ENCODE measurements at places on chromosomes 3 and 15.

- no peak for DNase-seq
Observed at GRCh38 chr3:48289659-48290058, 43.8 kb downstream of the SPINK8 start.

DNA sequence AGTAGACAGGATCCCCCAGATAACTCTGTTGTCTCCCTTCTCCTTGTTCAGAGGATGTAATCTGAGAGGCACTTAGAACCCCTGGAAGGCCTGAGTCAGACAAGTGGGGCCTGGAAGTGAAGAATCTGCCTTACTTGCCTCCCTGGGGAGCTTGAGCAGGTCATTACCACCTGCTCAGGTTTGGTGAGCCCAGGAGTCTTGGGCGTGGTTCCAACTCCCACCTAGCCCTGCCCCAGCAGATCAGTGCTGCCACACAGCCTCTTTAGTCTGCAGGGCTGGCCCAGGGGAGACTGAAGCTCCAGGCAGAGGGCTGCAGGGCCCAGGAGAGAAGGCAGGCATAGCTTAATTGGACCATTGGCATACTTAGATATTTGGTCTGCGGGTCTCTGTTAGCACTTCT is 230.0 kb downstream of the ERC2 start:
- no peak for DNase-seq

DNA sequence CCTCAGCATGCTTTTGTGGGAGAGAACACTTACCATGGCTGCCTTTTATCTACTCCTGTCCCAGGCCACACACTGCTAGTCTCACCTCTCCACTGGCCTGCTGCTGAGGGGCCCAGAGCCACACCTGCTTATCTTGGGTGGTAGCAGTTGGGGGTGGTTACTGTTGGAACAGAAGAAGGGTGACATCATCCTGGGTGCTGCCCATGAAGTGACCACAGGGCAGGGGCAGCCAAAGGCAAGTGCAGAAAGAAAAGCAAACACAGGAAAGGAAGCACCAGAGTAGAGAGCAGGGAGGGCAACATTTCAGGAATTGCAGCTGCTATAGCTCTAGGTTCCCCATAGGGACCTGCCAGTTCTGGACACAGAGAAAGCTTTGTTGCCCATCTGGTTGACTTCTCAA is 345.2 kb downstream of the VPS13C start:
- no peak for DNase-seq

DNA sequence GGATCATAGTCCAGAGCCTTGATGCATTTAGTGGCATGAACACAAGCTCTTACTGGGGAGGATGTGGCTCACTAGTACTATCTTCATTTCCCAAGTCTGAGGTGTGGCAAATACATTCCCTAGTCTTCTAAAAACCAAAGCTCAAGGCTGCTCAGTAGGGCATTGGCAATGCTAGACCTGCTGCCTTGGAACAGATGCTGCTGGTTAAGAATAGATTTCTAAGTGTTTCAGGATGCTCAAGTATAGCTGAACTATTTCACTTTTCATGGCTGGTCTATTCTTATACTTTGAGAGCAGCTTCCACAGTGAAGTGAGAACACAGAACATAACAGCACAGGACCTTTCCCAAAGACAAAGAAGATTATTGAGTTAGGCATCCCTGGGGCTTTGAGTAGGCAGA is 178.8 kb downstream of the CHST2 start:
- no peak for DNase-seq

DNA sequence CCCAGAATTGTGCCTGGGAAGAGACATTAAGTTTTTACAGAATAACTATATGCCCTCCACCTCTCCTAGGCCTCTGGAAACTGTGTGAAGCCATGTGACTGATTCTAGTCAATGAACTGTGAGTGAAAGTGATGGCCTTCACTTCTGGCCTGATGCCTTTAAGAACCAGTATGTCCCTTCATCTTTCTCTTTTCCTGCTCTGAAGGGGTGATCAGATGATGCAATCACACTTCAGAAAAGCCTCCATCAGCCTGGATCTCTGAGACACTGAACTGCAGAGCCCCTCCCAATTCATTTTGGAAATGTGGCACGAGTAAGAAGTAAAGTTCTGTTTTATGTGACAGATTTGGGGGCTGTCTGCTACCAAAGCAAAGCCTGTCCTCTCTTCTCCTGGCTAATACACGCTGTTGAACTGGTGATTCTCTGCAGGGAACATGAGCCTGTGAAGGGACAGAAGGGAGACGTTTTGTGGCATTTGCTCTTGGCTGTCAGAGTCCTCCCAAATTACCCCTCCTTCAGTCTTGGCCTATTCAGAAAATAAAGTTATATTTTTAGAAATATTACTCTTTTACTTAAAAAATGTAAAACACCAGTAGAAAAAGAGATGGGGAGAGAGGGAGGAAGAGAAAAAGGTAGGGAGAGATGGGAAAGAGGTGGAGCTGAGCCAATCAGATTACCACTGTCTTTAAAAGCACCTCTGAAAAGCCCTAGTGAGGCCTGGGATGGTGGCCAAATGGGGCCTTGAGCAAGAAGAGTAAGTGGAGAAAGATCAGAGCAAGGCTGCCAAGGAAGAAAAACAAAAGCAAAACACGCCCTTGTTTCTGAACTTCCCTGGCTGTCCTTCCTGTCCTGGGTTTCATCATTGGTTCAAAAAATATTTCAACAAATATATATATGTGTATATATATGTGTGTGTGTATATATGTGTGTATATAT is 40.9 kb upstream of the RYK start:
- DNase-seq: peak; percentile 36

GRCh38 chr3:127452321-127452821 is 138.2 kb downstream of the TPRA1 start:
- DNase-seq: no peak

DNA sequence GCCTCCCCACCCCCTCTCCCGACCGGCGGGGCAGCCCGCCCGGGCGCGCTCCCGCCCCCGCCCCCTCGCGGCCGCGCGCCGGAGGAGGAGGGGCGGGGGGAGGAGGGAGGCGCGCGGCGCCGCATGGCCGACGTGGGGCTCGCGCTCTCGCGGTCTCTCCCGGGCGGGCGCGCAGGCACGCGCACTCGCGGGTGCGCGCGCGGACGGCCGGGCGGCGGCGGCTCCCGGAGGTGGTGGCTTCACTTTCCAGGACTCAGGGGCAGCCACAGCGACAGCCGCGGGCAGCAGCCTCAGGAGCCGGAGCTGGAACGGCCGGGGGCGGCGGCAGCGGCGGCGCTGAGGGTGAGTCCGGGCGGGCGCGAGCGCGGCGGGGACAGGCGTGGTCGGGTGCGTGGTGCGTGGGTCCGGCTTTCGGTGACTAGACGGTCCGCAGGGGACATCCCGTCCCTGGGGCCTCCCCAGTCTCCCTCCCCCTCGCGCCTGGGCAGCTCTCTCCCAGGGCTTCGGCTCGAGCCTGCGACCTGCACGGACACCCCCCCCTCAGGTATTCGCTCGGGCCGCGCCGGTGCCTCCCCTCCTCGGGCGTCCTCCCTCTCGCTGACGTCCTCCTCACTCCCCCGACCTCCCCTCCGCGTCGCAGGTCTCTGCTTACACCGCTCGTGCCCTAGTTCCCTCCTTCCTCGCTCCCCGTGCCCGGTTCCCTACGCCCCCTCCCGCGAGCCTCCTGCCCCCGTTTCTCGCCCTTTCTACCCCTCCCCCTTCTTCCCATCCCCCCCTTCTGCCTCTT is at the start of gene UBE2E2:
Gene UBE2E2 (plus strand): TSS at position 407 of the 787 bp plus-strand sequence.
- peak; percentile 31 for DNase-seq

DNA sequence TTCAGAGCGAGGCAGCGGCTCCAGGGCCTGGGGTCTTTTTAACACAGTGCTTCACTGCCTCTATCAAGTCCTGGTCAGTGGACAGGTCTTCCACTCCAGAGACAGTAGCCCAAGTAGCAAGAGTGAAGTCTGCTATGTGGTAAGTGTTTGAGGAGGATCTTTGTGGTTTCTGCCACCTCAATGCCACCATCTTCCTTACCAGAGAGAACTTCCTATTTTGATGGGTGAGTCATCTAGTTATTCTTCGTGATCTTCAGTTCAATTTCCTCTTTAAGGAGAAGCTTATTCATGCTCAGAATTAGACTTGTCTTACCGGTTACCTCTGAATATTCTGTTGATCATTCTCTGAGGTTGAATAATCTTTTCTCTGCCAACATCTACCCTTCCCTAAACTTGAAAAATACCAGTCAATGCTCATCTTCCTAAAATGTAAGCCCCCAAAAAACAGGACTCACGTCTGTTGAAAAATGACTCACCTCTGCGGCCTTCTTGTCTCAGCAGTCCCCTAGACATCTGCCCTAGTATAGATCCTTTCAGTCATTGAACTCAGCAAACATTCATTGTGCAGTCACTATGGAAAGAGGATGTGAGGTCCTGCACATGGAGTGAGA is 32.2 kb upstream of the BCL6 start:
- DNase-seq: no peak

DNA sequence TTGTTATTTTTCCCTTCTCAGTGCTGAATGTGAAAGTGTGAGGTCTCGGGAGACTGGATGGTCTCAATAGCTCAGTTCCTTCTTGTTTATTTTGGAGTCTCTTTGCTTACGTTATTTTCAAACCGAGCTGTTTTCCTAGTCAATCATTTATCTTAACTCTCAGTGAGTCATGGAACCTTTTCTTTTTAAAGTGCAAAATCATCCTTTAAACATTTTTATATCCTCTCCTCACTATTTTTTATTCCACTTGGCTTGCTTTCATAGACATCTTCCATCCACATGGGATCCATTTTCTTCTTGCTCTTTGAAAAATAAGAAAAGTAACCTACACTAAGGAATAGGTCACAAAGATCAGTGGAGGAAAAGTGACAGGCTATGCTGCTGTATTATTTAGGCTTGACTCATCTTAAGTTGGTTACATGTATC is 497.8 kb downstream of the NAALADL2 start:
- no peak for DNase-seq

DNA sequence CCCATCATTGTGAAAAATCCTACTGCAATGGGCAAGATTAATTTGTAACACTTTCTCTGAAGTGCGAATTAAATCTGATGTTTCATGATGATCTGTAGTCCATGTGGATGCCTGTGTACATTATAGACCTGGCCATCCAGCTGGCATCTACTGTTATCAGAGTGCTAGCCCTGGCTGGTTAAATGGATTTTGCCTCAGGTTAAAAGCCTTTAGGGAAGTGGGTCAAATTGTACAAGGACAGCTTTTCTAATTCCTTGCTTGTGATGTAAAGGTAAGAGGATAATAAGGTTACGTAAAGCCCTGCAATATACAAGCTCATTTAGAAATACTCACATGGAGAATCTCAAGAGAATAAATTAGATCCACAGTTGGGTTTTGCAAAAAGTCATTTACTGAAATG is 138.2 kb downstream of the EPHA3 start:
- DNase-seq: no peak

DNA sequence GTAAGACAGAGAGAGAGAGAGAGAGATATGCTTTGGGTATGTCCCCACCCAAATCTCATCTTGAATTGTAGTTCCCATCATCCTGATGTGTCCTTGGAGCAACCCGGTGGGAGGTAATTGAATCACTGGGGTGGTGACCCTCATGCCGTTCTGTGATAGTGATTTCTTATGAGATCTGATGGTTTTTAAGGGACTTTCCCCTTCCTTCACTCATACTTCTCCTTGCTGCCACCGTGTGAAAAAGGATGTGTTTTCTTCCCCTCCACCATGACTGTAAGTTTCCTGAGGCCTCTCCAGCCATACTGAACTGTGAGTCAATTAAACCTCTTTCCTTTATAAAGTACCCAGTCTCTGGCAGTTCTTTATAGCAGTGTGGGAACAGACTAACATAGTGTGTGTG is 60.3 kb downstream of the EOMES start:
- DNase-seq: no peak

- no peak for DNase-seq
Observed at GRCh38 chr3:158330870-158331269, 221.0 kb downstream of the RSRC1 start.

DNA sequence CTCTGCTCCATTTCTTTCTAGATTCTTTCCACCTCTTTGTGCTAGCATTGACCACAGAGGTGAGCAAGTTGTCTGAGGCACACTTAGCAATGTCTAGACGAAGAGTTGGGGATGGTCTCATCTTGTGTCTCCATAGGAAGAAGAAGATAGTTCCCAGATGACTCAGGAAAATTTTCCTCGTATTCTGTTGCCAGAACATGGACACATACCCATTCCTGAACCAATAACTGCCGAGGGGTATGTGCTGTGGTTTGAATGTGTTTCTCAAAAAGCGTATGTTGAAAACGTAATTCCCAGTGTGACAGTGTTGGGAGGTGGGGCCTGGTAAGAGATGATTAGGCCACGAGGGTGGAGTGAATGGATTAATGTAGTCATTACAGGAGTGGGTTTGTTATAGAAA is 107.5 kb upstream of the GALNT15 start:
- no peak for DNase-seq

GRCh38 chr3:15460891-15461531 is 33.6 kb downstream of the EAF1 start:
- DNase-seq: no peak

GRCh38 chr3:134710313-134710680 is 59.5 kb upstream of the KY start:
- DNase-seq: no peak
